ENCODE measurements at places on chromosomes 12 and 14. TPM values are rescaled to one million over a fixed set of nuclear protein-coding genes. Genes with fewer than 3 reads are reported as not detected.

The CS gene
- total RNA-seq: 102 TPM

The EFS gene
- 11.1 TPM for total RNA-seq

The ANO4 gene
- total RNA-seq: 72.8 TPM

The NFE2 gene
- total RNA-seq: 0.98 TPM

The PRR4 gene
- total RNA-seq: 0.98 TPM

The HSPB8 gene
- 1.2 TPM for total RNA-seq

The KRT75 gene
- not detected for total RNA-seq

The OVCH1 gene
- 0.25 TPM for total RNA-seq

The SPX gene
- total RNA-seq: 0.25 TPM

The ANKS1B gene
- total RNA-seq: 242 TPM

The SLC25A47 gene
- total RNA-seq: not detected

The GPRC5D gene
- total RNA-seq: not detected

The OS9 gene
- 96.1 TPM for total RNA-seq

The SSTR1 gene
- 12.0 TPM for total RNA-seq

The OASL gene
- under 0.01 TPM for total RNA-seq

The DENND5B gene
- total RNA-seq: 41.6 TPM

The SLC10A1 gene
- total RNA-seq: not detected

The MAP3K12 gene
- 26.8 TPM for total RNA-seq

The VDR gene
- not detected for total RNA-seq

The RNASE2 gene
- total RNA-seq: 0.49 TPM

The SMCO3 gene
- not detected for total RNA-seq

The ADAM21 gene
- not detected for total RNA-seq

All from temporal lobe (tissue), 4 donors.